Suprapubic skin (tissue), 4 donors: ENCODE measurements at places on chromosomes 6 and 20. TPM values are rescaled to one million over a fixed set of nuclear protein-coding genes. Genes with fewer than 3 reads are reported as not detected.

DNA sequence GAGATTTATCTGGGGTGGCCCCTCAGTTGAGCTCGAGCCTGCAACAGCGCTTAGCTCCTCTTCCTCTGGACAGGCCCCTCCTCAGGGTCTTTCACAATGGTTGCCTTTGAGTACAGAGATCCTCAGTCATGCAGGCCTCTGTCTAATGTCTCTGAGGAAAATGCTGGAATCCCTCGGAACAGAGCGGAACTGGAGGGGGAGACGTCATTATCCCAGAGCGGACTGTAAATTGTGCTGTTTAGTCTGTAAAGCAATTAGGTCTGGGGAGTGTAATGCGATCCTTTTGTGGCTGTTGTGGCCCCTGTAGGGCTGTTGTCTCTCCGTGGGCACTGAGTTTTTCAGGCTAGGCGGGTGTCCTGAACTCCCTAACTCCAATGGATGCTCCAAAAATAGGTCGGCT, 15.0 kb upstream of the DAAM2 start:
- no peak for DNase-seq

GRCh38 chr6:43771858-43772680, 2.1 kb downstream of the VEGFA start:
- DNase-seq, result no peak

GRCh38 chr6:156787569-156788492, 10.7 kb downstream of the ARID1B start:
- DNase-seq, result no peak

- no peak for DNase-seq
Observed at GRCh38 chr20:58569241-58570125, 54.3 kb upstream of the APCDD1L start.

DNA sequence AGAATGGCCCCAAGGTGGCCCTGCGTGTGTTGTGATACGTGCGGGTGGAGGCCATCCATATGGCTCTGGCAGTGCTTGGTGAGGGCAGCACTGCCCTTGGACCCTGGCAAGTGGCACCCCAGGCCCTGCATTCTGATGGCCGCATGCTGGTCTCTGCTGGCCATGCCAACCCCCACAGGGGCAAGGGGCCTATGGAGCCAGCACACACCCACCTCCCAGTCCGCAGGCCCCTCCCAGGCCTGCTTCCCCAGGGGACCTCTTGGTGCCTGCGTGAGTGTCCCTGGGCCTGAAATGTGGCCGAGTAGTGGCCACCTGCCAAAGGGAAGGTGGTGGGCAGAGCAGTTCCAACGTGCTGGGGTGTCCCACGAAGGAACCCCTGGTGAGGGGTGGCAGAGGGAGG, 17.6 kb downstream of the NQO2 start:
- DNase-seq, result no peak

DNA sequence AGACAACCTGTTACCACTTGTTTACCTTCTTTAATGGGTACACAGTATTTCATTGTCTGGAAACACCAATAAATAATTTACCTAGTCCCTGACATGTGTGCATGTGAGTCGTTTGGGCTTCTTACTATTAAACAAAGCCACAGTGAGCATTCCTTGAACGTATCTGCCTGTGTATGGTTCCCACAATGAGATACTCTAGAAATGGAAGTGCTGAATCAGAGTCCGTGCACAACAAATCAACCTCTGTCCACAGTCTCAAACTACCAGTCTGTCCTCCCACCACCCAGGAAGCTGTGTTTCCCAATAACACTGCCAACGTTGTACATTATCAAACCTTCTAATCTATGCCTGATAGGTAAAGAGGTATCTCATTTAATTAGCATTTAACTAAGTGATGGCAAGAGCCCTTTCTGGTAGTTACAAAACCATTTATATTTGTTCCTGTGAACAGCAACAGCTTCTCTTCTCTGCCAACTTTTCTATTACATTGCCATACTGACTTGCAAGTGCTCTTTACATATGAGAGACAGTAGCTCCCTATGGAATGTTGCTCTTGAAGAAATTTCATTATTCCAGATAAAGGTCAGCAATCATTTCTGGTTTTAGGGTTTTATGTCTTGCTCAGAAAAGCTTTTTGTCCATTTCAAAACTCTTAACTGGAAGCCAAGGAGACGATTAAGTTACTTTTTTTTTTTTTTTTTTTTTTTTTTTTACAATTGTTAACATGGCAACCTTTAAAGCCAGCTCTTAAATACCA, 14.7 kb downstream of the JAG1 start:
- DNase-seq, result no peak

DNA sequence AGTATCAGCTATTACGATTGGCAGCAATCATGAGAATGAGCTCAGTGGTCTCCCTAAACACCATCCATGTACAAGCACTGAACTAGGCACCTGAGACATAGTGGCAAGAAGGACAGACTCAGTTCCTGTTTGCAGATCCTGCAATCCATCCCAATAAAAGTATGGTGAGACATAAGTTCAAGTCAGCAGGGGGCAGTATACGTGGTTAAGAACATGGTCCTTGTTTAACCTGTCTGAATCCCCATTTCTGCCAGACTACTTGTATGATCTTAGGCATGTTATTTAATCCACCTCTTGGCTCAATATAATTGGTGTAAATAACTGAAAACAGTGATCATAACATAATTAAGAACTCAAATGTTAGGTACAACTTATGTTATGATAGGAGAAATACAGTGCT, 33.2 kb upstream of the PNISR start:
- DNase-seq, result no peak

DNA sequence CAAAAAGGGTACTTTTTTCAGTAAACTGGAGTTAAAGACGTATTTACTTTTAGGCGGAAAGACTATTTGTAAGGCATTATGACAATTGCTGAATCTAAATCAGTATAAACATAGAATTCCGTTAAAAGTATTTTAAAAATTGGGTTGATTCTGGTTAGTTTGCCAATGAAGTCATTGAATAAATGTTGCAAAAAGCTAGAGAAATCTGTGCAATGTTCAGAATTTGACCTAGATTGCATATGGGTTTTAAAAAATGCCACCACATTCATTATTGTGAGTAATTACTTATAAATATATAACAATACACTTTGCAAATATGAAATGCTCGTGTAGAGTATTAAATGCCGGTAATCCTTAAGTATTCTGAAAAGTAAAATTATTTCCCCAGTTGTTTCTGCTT, 116.5 kb upstream of the EEF1E1 start:
- DNase-seq, result no peak

DNA sequence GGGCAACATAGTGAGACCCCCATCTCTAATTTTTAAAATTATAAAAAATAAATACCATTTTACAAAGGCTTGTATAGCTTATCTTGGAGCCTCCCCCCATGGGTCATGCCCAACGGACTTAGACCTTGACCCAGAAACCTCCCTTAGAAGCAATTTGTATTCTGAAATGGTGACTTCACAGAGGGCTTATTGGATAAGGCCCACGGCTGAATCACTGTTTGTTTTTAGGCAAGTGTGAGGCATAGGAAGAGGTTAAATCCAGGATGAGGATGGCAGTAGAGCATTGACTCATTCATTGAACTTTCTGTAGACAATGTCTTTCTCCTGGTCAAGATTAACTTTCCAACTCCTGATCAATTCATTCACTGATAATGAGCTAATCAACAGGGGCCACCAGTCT, 6.2 kb upstream of the SNAI1 start:
- DNase-seq, result no peak

- DNase-seq, result no peak
Observed at GRCh38 chr20:18011482-18011881, 42.7 kb downstream of the MGME1 start.

DNA sequence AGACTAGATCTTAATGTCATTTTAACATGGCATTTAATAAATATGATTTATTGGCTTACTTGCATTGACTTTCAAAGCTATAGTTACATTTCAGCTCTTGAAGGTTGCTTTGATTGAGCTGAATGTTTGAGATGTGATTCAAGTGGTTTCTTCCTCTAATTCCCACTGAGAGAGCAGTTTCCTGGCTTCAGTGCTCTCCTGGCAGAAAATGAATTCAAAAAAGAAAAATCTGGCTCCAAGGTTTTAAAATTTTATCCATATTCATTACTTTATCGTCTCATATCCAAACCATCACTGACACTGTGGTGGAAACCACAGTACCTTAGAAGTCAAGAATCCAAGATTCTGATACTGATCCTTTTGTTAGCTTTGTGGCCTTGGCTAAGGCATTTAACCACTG, 263.1 kb upstream of the HSF2 start:
- no peak for DNase-seq

GRCh38 chr20:61593516-61593915, 341.5 kb downstream of the CDH4 start:
- DNase-seq, result no peak

DNA sequence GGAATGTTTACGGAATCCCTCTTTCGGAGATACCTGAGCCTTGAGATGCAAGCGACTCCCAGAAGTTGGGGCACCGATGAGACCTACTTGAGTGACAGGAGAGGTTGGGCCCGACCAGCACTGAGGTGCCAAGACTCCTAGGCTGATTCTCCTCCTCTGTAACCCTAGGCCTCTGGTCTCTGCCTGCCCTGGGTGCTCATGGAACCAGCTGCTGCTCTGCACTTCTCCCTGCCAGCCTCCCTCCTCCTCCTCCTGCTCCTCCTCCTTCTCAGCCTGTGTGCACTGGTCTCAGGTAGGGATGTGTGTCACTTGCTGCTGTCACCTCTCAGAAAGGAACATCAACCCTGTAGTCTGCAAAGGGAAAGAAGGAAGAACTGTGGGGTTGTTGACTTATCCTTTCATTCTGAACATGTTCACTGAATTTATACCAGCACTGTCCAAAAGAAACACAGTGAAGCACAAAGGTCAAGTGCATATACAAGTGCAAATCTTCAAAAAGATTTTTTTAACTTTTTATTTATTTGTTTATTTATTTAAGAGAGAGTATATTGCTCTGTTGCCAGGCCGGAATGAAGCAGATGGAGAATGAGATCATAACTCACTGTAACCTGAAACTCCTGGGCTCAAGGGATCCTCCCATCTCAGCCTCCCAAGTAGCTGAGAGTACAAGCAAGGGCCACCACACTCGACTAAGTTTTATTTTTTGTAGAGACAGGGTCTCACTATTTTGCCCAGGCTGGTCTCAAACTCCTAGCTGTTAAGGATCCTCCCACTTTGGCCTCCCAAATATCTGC, 913 bp downstream of the BTN2A2 start:
- DNase-seq, result no peak

DNA sequence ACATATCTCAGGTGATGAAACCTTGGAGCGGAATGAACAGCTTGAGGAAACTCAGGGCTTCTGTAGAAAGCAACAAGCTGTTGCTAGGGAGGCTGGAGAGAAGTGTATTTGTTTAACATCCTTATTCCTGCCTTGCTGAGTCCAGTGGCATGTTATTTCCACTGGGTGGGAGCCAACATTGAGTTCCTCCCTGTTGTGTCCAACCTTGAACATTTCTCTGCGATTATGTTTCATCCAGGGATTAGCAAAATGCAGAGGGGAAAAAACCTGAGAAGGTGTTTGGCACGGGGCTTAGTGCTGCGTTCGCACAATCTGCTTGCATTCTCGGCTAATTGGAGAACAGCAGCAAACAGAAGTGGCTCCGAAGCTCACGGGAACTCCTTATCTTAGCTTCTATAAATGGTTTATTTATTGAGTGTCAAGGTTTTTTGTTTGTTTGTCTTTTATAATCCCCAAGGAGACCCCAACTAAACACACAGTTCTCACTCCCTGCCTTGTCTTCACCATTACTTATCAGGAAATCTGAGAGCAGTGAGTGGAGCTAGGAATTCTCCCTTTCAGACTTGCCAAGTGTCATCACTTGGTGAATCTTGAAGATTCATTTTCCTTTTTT, 412.8 kb downstream of the CDC5L start:
- no peak for DNase-seq

- no peak for DNase-seq
Observed at GRCh38 chr6:40583709-40584108, 3.5 kb downstream of the LRFN2 start.

DNA sequence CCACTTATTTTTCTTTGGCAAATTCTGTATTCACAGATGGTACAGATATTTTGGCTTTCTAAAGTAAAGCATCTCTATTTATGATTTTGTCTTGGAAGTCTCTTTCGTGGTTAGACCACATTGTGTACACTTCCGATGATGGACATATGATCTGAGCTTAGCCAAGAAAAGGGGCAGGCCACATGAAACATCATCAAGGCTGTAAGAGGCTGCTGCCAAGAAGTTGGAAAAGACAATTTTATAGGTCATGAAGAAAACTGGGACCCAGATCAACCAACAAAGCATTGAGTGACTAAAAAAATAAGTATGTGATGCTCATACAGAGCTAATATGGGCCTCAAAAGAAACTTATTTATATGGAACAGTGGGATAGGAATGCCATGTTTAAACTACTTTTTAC, 266.4 kb downstream of the HAO1 start:
- no peak for DNase-seq

- no peak for DNase-seq
Observed at GRCh38 chr20:10573951-10574339, 99.9 kb downstream of the JAG1 start.

GRCh38 chr20:23397961-23398360, 23.3 kb downstream of the NAPB start:
- DNase-seq, result no peak

GRCh38 chr6:44289726-44290260, 19.5 kb downstream of the TMEM151B start:
- DNase-seq, result no peak

GRCh38 chr6:89948876-89949275, 54.6 kb downstream of the GJA10 start:
- no peak for DNase-seq

GRCh38 chr6:130890521-130890971, 63.3 kb downstream of the SMLR1 start:
- no peak for DNase-seq

DNA sequence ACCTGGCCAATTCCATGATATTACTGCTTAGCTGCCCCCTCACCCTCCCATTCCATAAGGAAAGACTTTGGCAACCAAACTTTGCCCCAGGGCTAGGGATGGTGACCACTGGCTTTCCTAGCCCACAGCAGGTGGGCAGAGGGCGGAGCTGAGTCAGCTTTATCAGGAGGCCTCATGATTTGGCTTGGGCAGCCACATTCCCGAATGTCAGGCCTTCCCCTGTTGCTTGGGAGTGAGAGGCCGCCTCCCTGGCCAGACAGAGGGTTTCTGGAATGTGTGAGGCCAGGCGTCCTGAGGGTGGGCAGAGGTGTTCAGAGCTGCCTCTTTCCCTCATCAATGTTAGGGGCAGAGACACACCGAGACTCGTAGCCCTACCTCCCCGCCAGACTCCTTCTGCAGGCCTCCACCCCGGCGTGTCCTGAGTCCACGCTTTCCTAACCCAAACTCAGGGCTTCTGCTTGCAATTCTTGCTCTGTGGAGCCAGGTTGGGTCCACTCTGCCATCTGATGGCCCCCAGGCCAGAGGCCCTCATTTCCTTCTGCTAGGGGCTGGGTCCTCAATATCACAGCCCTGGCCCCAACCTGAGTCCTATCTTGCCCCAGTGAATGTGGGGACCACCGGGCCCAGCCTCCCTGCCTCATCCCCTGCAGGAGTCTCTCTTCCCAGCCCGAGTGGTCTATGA, 19.3 kb downstream of the UQCC2 start:
- DNase-seq, result no peak

GRCh38 chr20:17849901-17850683, 118.5 kb downstream of the SNX5 start:
- DNase-seq, result peak; percentile 89

GRCh38 chr6:41062056-41062455, 9.1 kb downstream of the APOBEC2 start:
- DNase-seq, result no peak

Gene BIRC7
- total RNA-seq, result 3.0 TPM

Gene SPATA25
- not detected for total RNA-seq

Gene ALDH5A1
- total RNA-seq, result 13.6 TPM

Gene PKIB
- total RNA-seq, result 12.0 TPM

Gene EPPIN
- not detected for total RNA-seq

Gene HLA-G
- not detected for total RNA-seq
